ENCODE measurements at places on chromosomes 2 and 18. TPM values are rescaled to one million over a fixed set of nuclear protein-coding genes. Genes with fewer than 3 reads are reported as not detected.

The DTNA gene
- total RNA-seq = 13.0 TPM

The DOK6 gene
- under 0.01 TPM for total RNA-seq

The TPO gene
- not detected for total RNA-seq

The CYBRD1 gene
- 64.4 TPM for total RNA-seq

The ST3GAL5 gene
- total RNA-seq = 120 TPM

The RND3 gene
- 77.6 TPM for total RNA-seq

The FRZB gene
- 0.62 TPM for total RNA-seq

The USP34 gene
- total RNA-seq = 87.9 TPM
